Muscle of arm (tissue), 14 donors: ENCODE measurements at places on chromosomes 1 and 21. TPM values are rescaled to one million over a fixed set of nuclear protein-coding genes. Genes with fewer than 3 reads are reported as not detected.

GRCh38 chr21:40729761-40730425 lies 117.1 kb downstream of the DSCAM start:
- no peak for DNase-seq

The EPHA10 gene
- polyA plus RNA-seq = not detected

- DNase-seq = no peak
These were observed 207.7 kb downstream of the HHAT start for GRCh38 chr1:210536254-210536961.

The DCDC2B gene
- 0.17 TPM for polyA plus RNA-seq

DNA sequence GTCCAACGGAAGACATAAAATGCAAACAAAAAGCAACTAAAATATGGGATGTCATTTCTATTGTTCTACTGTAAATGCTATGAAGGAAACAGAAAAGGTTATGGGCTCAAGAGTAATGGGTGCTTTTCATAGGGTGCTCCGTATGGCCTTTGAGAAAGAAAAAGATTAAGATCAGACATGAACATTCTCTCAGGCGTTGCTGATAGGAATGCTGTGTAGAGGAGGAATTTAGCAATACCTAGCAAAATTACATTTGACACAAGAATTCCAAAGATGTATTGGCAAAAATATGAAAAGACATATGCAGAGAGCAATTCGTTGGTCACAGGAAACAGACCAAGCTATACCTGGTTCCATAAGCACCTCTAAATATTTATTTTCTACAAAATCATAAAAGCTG lies 5.7 kb upstream of the OXCT2 start:
- no peak for DNase-seq

DNA sequence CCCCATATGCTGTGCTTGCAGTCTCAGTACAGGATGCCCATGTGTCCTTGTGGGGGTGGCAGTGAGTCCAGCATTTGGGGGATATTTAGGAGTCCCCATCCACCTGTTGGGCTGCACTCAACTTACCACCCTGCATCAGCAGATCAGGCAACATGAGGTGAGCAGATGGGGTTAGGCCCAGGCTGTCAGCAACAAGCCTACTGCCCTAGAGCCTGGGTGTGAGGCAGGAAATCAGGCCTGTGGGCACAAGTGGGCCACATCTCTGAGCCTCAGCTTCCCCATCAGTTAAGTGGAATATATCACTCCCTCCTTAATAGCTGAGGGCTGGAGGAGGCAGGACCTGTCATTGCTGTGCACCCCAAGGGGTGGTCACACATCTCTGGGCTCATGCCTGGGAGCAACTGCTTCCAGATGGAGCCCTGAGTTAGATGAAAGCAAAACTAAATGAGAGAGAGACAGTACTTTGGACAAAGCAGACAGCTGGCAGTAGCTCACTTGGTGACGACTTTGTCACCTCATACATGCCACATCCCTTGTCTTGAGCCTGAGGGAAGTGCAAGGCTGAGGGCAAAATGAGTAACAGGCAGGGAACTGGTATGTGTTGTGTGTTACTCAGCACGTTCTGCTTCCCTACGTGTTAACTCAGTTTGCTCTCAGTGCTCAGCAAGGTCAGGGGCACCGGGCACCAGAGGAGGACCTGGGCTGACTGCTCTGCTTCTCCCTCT lies 48.4 kb downstream of the TRIM11 start:
- no peak for DNase-seq

DNA sequence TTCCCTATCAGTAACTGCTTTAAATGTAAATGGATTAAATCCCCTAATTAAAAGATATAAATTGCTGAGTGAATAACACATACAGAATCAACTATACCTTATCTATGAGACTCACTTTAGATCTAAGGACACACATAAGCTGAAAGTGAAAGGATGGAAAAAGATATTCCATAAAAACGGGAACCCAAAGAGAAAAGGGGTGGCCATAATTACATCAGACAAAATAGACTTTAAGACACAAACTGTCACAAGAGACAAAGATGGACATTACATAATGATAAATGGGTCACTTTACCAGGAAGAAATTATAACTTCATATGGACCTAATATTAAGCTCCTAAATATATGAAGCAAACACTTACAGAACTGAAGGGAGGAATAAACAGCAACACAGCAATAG lies 59.2 kb downstream of the SLC25A24 start:
- DNase-seq = no peak

DNA sequence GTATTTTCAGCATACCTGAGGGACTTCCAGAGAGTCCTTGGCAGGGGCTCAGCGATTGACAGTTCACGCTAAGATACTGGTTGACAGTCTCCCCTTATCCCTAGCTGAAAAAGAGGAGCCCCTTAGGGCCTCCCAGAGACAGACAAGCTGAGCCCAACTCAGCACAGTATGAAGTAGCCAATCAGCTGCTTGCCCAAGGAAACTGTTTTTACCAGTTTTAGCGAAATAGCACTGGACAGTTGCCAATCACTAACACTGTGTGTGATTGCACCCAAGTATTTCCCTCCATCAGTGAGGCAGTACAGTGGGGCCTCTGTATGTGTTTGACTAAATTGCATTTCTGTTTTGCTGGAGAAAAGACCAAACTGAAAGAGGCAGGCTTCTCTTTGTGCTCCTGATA lies 27.0 kb downstream of the KHDRBS1 start:
- no peak for DNase-seq

GRCh38 chr1:227317011-227317451 lies 1.3 kb downstream of the CDC42BPA start:
- DNase-seq = no peak

The CFHR2 gene
- polyA plus RNA-seq = not detected

GRCh38 chr1:15344800-15345704 lies 64.6 kb upstream of the EFHD2 start:
- no peak for DNase-seq

DNA sequence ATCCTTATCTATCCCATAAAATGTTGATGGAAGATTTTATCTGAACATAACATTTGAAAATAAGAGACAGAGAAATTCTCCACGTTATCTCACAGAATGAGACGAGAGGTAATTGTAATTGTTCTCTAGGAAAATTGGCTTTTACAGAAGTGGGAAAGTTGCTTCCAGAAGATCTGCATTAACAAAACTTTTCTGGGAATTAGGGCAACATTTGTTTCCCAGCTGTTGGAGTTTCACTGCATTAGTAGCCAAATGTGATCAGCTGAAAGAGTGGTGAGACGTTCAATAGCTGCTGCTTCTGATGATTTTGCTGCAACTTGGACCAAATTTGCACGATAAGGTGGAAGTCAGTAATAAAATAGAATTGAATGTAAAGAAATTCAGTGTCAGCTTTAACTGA lies 7.6 kb downstream of the CHODL start:
- peak; percentile 66 for DNase-seq

DNA sequence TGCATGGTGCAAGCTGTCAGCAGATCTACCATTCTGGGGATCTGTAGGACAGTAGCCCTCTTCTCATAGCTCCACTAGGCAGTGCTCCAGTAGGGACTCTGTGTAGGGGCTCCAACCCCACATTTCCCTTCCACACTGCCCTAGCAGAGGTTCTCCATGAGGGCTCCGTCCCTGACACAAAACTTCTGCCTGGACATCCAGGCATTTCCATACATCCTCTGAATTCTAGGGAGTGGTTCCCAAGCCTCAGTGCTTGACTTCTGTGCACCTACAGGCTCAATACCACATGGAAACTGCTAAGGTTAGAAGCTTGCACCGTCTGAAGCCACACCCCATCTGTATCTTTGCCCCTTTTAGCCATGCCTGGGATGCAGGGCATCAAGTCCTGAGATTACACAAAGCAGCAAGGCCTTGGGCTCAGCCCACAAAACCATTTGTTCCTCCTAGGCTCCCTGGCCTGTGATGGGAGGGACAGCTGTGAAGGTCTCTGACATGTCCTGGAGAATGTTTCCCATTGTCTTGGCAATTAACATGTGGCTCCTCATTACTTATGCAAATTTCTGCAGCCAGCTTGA lies 117.0 kb upstream of the NFIA start:
- DNase-seq = no peak

- no peak for DNase-seq
These were observed 491.0 kb downstream of the MATN1 start for GRCh38 chr1:30232288-30232899.

DNA sequence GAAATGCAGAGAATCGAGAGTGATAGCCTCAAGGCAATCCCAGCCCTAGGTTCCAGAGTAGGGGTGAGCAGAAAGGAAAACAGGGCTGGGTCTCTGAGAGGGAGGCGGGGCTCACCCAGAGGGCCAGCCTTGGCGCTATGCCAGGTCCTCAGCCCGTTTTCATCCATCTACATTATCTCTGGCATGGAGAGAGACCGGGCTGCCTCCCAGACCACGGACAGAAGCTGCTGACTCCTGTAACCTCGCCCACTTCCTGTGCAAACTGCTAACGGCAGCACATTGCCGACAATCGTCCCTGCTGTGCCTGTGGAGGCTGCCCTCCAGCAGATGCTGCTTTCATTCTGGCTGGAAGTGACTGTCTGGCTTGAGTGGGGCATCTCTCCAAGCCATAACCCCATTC lies 569.1 kb downstream of the NPHP4 start:
- DNase-seq = no peak

GRCh38 chr1:41357451-41358101 lies 3.7 kb upstream of the FOXO6 start:
- no peak for DNase-seq

DNA sequence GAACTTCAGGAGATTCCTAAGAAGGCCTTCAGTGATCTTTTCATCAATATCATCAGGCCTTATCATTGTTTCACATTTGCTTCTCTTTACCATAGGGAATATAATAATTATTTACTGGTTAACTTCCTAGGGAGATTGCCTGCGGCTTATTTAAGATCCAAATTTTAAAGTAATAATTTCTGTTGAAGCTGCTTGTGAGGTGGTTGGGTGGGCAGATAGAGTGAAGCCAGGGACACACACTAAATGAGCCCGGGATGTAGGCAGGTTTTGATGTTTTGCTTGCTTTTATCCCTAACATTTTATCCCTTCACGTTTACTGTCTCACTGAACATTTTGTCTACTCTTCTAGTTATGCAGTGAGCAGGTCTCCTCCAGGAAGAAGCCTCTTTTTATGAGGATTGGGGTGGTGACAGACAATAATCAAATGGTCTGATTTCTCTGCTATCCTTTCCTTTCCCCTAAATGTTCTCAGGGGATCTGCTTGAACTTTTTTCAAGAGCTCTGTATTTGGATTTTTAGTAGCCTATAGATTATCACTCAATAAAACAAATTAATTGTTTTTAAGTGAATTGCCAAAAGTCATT lies 164.7 kb downstream of the RUNX1 start:
- DNase-seq = no peak

The MRPS6 gene
- polyA plus RNA-seq = 42.6 TPM
